ENCODE measurements at places on chromosomes 6 and 20. TPM values are rescaled to one million over a fixed set of nuclear protein-coding genes. Genes with fewer than 3 reads are reported as not detected.
A peak's percentile ranks its signal among the peaks of the same experiment; 100 is the strongest.

DNA sequence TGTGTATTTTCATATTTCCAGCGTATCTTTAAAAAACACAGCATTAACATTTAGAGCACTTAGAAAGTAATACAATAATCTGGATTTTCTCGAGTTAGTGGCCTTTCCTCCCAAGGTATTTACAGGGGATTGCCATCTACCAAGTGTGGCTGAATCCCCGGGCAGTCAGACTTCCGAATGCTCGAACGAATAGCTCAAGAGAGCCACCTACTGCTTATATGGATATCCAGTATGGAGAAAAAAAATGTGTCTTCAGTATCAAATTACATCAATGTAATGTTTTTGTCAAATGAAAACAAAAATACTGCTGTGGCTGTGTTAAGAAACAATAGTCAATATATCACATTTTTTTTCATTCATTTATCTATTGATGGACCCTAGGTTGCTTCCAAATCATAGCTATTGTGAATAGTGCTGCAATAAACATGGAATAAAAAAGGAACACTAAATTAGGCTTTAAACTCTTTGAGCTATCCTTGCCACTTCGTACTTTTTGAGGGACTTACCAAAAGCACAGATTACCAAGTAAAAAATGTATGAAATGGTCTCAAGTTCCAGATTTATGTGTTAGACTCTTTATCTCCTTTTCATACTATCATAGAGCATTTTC lies 654.5 kb upstream of the PTCHD4 start:
- DNase-seq = peak; percentile 88

FAM8A1 gene
- 4.0 TPM for polyA plus RNA-seq

GRCh38 chr20:10336959-10337729 lies 96.9 kb downstream of the MKKS start:
- no peak for DNase-seq

DNA sequence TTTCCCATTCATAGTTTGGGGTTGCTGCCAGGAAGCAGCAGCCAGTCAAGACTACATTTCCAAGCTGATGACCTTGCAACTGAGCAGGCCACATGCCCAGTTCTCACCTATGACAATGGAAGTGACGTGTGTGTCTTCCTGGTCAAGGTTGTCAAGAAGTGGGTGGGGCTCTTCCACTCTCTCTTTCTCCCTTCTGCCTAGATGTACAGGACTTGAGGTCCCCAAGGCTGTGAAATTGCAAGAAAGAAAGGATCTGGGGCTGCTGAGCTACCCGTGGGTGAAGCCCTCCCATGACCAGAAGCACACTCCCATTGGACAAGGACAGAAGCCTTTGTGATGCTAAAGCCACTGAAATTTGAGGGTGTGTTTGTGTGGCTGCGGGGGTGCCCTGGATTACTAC lies 175.1 kb downstream of the LINC00237 start:
- DNase-seq = no peak

CAPN11 gene
- polyA plus RNA-seq = 1.1 TPM

- DNase-seq = no peak
Measured at GRCh38 chr6:35775031-35775430, 1.4 kb upstream of the CLPSL2 start.

NEURL2 gene
- polyA plus RNA-seq = 4.5 TPM

DNA sequence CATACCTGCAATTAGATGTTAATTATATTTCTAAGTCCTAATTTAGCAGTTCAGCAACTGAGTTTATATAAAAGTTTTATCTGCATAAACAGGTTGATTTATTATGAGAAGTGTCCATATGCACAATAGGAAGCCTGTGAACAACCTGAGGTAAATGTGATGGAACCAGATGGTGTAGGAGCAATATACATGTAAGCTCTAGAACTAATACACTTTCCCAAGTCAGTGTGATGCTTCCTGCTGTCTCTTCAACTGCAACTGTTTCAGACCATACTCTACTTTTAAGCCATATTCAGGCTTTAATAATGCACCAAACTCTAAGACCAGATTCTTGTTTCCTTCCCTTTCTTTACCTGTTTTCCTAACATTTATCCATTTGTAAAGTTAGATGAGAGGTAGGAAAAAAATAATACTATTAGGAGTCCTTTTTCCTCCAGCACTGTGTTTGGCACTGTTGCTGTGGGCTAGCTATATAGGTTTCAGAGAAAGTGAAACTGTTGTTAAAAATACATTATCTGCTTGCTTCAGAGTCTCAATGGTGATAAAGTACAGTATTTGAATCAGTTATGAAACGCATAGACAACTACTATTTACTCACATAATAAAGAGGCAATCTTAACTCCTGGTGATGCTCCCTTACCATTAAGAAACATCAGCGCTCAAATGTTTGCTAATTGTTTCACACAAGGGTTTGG lies 1009.3 kb downstream of the GRIK2 start:
- DNase-seq = no peak

DNA sequence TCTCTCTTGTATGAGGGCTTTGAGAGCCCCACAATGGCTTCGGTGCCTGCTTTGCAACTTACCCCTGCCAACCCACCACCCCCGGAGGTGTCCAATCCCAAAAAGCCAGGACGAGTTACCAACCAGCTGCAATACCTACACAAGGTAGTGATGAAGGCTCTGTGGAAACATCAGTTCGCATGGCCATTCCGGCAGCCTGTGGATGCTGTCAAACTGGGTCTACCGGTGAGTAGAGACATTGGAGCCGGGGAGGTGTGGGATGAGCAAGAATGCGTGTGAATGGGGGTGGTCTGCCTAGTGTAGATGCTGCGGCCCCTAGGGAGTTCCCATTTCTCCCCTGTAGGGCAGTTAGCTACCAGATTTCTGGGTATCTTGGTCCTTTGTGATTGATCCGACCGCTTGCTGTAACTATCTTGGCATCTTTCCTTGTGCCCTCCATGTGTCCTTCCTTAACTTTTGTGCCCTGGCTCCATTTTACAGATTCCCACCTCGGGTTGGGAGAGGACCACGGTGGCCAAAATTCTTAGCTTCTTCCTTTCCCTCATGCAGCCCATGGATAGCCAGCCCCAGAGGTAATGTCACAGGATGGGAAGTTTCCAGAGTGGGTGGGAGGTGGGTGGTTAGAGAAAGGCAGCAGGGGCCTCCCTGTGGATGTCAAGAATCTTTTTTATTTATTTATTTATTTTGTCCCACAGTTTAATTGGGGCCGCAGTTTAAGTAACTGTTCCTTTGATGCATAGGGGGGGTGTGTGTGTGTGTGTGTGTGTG lies 6.3 kb downstream of the BRD2 start:
- DNase-seq = no peak

DNA sequence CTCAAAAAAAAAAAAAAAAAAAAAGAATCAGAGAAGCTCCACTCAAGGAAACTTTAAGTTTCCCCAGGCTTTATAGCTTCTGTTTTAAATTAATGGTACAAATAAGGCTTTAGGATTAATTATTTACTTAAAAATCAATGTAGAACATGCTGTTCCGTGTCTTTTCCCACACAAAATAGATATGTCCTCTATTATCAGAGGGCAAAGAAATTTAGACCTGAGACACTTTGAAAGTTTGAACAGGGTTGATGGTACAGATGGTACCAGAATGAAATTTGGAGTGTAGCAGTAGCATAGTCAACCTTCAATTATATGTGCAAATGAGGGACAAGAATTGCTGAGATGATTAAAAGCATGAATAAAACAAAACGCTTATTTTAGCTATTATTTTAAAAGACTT lies 32.2 kb upstream of the REV3L start:
- DNase-seq = no peak

- DNase-seq = no peak
Measured at GRCh38 chr6:3314621-3315467, 56.1 kb downstream of the PSMG4 start.

DNA sequence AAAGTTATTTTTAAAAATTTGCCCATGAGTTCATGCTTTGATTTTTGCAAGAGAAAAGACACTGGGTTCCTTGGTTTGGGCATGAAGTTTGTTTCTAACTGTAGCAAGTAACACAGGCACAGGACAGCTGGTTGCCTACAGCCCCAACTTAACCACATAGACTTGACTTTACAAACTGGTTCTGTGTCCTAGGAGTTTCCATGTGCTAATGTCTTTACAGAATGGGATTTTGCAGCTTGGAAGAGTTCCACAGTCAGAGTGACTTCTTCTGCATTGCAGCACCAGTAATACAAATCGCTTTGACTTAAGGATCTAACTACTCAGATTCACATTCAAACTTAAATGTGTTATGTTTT lies 44.3 kb downstream of the OR2B2 start:
- DNase-seq = no peak

DNA sequence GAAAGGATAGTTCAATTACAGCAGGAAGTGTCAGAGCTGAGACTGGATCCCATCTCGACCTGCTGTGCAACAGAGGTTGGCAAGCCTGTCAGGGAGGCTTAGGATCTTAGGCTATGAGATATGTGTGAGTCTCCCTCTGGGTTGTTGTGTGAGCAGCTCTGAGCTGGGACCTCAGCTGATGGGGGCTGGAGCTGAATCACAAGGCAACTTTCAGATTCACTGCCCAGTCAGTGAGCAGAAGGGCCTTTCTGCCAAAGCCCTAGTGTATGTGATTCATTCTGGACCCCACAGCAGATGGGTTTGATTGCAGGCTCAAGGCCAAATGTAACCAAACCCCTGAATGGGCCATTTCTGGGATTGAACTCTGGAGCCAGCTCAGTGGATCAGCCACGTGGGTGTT lies 4.5 kb downstream of the PI3 start:
- DNase-seq = no peak

- no peak for DNase-seq
Measured at GRCh38 chr6:145714731-145715130, 20.6 kb downstream of the EPM2A start.

GRCh38 chr6:87199787-87200186 lies 44.4 kb downstream of the ZNF292 start:
- no peak for DNase-seq

GRCh38 chr6:21508753-21509152 lies 84.8 kb upstream of the SOX4 start:
- DNase-seq = no peak

- no peak for DNase-seq
Measured at GRCh38 chr6:138716971-138717665, 56.5 kb upstream of the CCDC28A start.

GRCh38 chr20:50728981-50729874 lies 2.2 kb upstream of the PARD6B start:
- DNase-seq = no peak

GRCh38 chr6:100460650-100461204 lies 4.0 kb downstream of the SIM1 start:
- DNase-seq = peak; percentile 81

RPS6KA2 gene
- polyA plus RNA-seq = 9.4 TPM
